Activated CD8-positive, alpha-beta memory T cell treated with anti-CD3 and anti-CD28 coated beads for 4 hours (primary cell): ENCODE measurements at places on chromosomes 7 and 10.

- no peak for DNase-seq
Observed at GRCh38 chr7:13386741-13387140, 602.7 kb downstream of the ETV1 start.

DNA sequence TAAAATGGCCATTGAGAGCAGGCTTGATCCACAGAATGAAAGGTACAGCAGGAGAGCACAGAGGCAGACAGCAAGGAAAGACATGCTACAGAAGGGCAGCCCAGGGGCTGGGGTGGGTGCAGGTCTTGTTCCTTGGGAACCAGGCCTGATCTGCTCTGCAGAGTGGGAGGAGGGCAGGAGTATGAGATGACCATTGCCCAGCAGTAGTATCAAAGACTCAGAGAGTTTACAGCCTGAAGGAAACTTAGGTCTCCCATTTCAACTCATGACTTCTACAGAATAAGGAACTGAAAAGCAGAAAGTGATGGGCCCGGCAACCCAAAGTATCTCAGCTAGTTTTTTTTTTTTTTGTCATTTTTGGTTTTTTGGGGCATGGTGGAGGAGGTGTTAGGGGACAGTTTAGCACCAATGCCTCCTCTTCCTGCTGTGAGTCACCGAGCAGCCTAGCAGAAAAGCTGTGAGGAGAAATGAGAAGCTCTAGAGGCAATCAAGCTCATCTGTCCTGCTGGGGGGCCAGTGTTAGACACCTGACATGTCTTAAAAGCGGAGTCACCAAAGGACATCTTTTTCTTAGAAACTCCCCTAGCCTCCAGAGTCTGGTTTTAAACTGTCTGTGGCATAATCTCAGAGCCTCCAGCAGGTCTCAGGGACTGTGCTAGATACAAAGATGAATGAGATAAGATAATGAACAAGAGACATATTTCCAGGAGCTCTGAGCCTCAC, 34.3 kb upstream of the HERPUD2 start:
- no peak for DNase-seq

- no peak for DNase-seq
Observed at GRCh38 chr10:28874210-28874609, 196.9 kb downstream of the BAMBI start.

DNA sequence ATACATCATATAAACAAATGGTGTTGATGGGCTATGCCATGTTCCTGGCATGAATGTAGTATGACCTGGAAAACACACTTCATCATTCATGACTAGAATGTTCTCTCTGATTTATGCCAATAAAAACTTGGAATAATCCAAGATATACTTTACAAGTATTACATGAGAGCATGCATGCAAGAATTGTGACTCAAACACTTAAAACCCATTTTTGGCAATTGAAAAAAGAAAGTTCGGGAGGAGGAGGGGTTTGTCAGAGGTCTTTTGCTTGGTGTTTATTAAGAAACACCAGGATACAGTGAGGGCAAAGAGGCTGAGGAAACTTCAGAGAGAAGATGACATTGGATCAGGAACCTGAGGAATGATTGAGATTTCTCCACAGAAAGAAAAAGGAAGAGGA, 10.2 kb upstream of the CUL1 start:
- DNase-seq = no peak

- no peak for DNase-seq
Observed at GRCh38 chr7:22681312-22681711, 45.7 kb upstream of the IL6 start.

GRCh38 chr7:69883399-69883891, 285.2 kb downstream of the AUTS2 start:
- DNase-seq = no peak

DNA sequence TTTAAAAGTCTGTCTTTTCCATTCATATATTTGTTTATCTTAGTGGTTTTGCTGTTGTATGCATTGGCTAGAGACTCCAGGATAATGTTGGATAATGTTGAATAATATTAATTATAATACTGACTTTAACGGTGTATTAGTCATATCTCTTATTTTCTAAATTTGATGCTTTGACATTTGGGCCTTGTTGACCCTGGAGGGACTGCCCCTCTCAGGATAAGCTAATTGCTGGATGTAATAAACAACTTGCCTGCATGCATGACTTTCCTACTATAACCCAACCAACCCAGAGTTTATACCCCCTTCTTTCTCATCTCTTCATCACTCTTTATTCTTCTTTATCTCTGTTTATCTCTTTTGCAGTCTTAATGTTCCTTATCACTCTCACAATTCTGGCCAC, 90.9 kb upstream of the ABI1 start:
- DNase-seq = no peak

- DNase-seq = no peak
Observed at GRCh38 chr10:99700649-99701048, 31.3 kb downstream of the COX15 start.

DNA sequence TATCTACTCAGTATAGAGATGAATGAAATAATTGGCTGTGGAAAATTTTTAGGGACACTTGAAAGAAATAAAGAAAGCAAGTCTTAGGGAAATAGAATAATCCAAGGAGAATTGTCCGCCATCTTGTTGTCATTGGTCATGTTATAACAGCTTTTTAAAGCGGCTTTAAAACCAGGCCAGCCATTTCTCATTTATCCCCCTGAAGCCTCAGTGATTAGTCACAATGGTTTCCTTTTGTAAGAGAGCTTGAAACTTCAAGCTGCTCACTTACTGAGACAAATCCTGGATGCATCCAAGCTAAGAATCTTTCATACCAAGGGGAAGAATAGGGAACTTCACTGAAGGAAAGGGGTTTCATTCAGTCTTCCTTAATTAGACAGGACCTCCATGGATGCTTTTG, 67.9 kb downstream of the SGCE start:
- no peak for DNase-seq

- no peak for DNase-seq
Observed at GRCh38 chr7:40972426-40972825, 730.5 kb downstream of the INHBA start.

DNA sequence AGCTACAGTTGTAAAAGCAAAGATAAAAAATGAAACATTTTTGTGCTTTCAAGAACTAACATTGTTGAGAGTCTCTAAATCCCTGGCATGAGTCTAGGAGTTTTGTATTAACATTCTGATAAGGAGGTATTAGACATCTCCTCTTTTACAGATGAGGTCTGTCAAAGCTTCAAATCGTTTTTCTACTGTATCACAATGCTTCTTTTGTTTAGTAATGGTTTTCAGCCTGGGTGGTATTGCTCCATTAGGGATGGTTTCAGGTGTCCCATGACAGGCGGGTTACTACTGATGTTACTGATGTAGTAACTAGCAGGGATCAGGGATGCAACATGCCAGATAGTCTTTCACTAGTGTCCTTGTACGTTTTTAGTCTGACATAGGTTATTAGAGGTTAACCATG, 27.4 kb downstream of the STAM start:
- DNase-seq = no peak

DNA sequence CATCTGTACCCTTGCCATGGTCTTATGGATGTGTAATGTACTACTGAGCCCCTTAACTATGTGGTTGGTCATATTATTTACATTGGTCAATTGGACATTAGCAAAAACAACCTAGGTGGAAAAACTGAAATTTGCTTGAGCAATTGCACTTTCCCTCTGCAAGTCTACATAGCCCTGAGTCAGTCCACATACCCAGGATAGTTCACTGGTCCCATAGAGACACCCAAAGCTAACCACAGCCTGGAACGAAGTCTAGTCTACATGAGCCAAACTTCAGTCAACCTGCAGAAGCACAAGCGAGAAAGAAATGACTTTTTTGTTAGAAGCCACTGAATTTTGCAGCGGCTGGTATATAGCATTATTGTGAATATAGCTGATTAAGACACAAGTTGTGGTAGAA, 37.6 kb upstream of the COL1A2 start:
- DNase-seq = no peak

DNA sequence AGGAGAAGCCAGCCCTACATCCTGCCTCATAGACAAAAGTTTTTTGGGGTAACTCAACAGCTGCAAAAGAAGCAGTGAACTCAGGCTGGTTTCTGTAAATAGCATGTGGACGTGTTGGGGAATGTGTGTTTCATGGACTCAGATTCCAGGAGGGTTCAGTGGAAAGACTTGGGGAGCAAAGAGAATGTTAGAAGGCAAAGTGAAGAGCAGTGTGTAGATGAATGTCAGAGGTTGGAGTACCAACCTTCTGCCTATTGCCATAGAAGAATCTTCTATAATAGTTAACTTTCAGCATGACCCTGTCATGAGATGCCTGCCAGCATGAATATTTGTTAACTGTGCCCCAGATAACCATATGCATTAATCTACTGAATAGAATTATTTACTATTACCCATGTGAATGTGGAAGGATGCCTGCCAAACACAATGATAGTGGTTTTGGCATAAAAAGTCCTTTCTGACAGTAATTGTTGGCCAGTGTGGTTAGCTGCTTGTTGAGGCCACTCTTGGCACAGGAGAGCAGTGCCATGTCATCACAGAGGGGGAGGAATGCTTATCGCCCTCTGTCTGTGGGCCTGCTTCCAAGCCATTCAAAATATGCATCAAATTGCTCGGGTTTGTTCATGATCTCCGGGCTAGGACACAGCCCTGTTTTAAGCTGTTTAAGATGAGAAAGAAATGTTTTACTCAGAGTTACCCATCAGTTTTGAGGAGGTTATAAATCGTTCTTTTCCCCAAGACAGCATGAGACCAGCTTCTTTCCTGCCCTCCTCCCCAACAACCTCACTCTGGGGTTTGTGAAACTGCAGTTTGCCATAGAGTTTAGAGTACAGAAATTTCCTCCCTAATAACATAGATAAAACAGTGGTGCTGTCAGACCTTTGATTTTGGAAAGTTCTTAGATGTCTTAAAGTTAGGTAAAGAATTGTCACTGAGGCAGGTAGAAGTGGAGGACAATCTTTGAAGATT, 165.3 kb downstream of the WNT2 start:
- no peak for DNase-seq

DNA sequence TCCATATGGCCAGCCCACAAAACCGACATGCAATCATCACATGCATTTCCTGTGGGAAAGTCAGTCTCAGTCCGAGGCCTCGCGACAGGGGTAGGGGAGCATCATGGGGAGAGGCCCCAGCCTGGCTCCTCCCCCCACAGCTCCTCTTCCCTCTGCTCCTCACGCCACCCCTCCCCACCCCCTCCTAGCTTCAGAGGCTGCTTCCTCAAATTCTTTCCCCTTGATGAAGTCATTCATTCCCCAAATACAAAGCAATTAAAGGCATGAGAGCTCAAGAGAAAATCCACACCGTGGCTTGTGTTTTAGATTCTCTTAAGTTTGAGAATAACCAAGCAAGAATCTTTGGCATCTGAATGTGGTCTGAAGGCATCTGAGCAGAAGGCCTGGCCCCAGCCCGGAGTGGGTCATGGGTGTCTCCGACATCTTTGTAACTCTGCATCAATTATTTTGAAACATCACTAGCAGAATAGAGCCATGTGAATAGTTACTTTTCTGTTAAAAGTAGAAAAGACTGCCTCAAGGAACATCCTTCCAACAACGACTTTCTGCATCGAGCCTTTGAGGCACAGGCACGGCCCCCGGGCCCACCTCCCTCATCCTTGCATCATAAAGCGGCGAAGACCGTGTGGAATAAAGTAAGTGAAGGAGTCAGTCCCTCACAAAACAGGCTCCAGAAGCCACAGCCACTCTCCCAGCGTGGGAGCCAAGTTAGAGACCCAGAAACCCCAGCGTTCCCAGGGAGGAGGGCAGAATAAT, 90.9 kb downstream of the DIP2C start:
- no peak for DNase-seq

DNA sequence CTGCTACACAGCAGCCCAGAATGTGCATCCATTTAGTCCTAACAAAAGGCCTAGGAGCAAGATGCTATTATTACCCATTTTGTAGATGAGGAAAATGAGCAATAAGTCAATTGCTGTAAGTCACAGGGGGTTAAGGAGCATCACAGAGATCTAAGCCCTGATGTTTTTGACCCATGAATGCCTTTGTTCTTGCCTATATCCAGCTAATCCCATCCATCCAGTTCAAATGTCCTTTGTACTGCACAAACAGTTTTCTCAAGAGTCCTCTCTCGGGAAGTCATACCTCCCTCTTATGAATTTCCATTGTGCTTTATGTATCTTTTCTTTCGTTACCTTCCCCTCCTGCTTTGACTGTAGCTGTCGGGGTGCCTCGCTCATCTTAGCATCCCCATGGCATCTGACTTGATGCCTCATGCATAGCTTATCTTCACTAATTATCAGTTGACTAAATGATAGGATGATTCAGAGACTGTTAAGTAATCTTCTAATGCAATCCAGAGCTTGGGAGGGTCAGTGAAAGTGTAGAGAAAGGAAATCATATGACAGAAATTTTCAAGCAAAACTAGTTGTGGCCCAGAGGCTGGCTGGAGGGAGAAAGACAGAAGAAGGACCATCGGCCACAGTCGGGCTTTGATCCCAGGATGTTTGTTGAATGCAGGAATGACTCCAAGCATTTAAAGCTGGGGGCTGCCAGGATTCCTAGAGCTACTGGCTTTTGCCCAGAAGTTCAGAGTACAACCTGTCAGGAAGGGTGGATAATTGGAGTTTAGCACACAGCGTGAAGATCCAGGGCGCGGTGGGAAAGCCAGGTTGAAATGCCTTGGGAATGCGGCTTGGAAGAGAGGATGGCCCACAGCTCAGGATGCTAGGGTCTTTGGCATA, 23.5 kb downstream of the BLVRA start:
- DNase-seq = no peak

GRCh38 chr7:95509199-95509598, 23.5 kb downstream of the ASB4 start:
- no peak for DNase-seq

- no peak for DNase-seq
Observed at GRCh38 chr7:55177589-55178261, 158.9 kb downstream of the EGFR start.

GRCh38 chr7:36942955-36943354, 218.7 kb upstream of the AOAH start:
- no peak for DNase-seq

GRCh38 chr10:84837041-84837812, 508.8 kb downstream of the CCSER2 start:
- DNase-seq = no peak

DNA sequence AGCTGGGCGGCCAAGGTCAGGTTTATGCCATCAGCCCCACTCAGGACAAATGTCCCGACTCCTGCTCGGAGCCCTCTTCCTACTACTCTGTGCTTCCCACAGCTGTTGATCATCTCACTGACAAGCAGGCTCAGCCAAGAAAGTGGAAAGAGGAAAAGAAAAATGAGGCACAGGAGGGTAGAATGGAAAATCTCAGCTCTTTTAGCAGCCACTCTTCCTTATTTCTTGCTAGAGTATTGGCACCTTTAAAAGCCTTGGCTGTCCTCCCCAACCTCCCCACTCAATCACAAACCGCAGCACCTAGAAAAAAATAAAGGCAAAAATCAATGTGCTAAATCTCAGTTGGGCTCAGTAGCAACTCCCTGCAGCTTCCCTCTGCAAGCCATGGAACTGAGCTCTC, 35.3 kb upstream of the AGK start:
- no peak for DNase-seq
